Activated T-cell treated with anti-CD3 and anti-CD28 coated beads, Interleukin-2, amount 50 U/mL, for 4 hours (primary cell): ENCODE measurements at places on chromosomes 16 and 17. TPM values are rescaled to one million over a fixed set of nuclear protein-coding genes. Genes with fewer than 3 reads are reported as not detected.

TBC1D3I gene
- not detected for total RNA-seq

MTMR4 gene
- 81.8 TPM for total RNA-seq

KRTAP29-1 gene
- not detected for total RNA-seq

CDH16 gene
- not detected for total RNA-seq

SPN gene
- total RNA-seq = 37.5 TPM

GRCh38 chr17:17401271-17401781 lies 75.5 kb upstream of the MED9 start:
- no peak for DNase-seq

DNA sequence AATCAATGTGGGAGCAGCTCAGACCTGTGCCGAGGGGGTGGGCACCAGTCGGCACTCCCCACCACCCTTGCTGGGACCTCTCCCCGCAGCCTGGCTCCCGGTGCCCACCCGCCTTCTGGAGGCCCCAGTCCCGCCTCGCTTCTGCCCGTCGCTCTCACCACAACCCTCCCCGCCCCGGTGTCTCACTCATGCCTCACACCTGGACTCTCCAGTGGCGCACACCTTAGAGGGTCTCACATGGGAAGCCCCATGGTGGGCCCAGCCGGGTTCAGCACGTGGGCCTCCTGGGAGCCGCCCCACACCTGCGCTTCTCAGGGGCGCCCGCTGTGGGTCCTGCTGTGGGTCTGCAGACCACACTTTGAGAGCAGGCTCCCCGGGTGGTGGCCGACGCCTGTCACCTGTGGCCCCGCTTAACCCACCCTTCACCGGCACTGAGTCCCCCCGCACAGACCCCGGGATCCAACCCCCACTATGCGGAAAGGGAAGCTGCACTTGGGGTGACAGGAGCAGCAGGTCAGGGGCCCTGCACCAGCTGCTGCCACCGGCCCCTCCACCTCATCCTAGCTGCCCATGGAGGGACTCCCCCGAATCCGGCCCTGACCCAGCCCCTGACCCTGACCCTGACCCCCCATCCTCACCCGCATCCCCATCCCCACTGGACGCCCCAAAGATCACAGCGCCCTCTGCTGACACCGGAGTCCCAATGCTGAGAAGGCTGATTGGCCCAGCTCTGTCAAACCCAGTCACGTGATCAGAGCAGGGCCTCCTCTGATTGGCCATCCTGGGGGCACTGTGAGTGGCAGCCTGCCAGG lies 27.4 kb upstream of the SLC38A10 start:
- peak; percentile 18 for DNase-seq

GRCh38 chr16:10297341-10298006 lies 88.4 kb upstream of the ATF7IP2 start:
- no peak for DNase-seq

DNA sequence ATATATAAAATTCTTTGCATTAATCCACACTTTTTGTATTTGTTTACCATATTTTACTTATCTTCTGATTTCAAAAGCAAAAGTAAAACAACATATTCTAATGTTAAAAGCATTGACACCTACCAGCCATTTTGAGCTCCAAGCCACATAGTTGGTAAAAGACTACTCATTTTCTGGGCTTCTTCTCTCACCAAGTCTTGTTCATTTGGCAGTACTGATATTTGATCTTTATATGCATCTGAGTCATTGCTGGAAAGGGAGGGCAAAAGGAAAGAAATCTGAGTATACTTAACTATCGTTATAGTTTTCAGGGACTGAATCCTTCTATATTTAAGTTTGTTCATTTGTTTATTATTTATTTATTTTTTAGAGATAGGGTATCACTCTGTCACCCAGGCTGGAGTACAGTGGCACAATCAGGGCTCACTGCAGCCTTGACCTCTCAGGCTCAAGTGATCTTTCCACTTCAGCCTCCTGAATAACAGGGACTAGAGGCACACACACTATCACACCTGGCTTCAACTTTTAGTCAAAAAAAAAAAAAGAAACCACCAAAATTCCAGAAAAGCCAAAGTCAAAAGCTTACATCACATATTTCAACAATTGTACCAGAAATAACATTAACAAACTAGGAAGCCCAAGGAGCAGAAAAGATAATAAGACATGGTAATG lies 121.0 kb upstream of the TOB1 start:
- DNase-seq = no peak

DNA sequence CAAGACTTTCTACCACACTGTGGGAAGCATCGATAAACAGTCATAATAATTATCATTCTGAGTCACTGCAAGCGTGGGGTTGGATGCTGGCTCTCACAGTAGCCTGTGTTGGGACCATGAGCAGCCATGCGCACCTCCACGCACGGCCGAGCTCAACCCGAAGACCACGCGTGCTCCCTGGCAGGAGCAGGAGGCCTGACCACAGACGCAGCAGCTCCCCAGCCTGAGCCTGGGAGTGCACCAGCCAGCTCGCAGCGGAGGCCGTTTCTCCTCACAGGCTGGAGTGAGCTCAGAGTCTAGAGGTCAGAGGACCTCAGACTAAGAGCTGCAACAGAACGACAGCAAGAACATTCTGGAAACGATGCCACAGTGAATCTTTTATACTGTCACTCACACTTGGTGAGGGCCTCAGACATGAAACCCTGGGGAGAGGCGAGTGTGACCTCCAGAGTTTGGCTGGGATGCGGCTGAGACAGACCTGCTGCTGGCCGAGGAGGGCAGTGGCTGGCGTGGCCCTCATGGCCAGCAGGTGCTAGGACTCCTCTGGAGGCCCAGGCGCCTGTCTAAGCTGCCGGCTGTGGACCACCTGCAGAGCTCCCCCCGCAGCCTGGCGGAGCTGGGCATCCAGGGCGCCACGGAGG lies 6.0 kb downstream of the NDUFAF8 start:
- DNase-seq = no peak

DNA sequence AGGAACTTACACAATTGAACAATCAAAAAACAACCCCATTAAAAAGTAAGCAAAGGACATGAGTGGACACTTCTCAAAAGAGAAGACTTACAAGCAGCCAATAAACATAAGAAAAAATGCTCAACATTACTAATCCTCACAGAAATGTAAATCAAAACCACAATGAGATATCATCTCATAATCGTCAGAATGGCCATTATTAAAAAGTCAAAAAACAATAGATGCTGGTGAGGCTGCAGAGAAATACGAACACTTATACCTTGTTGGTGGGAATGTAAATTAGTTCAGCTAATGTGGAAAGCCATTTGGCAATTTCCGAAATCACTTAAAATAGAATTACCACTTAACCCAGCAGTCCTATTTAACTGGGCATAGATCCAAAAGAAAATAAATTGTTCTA lies 301.9 kb upstream of the KCNJ16 start:
- DNase-seq = no peak

- DNase-seq = no peak
Observed at GRCh38 chr16:29775742-29776408, 2.2 kb upstream of the ZG16 start.

GRCh38 chr16:84027625-84028024 lies 15.0 kb downstream of the SLC38A8 start:
- no peak for DNase-seq

DNA sequence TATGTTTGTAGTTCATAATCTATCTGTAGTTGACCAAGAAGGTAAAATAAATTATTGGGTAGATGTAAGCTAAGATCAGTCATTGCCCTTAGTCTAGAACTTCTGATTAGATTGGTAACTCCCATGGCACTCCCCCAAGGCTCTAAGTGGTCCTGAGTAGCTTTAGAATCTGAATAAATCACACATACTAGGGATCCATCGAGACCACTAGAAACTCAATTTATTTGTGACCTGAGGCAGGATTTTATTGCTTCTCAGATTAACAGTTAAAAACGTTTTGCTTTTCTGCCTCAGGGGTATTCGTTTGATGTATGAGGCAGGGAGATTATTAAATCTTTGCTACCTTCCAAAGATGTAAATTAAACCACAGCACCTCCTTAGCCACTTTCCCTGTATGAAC lies 24.9 kb downstream of the CMTR2 start:
- DNase-seq = no peak

DNA sequence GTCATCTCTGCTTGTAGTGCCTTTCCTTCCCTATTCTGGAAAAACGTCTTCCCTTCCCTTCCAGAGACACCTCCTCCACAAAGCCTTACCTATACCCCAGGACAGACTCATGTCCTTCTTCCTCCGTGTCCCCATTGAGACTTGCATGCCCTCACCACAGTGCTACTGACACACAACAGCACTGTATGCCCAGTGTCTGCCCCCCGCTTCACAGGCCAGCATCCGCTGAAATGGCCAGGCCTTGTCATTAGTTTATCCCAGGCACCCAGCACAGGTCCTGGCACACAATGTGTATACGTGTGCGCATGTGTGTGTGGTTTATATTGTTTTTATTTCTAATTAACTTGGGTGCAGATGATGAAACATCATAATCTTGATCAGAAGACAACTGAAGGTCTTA lies 130.1 kb upstream of the CCL2 start:
- no peak for DNase-seq

- DNase-seq = no peak
Observed at GRCh38 chr16:70520612-70521297, 2.6 kb downstream of the COG4 start.

GRCh38 chr17:74945543-74945942 lies 9.8 kb downstream of the OTOP3 start:
- no peak for DNase-seq

DNA sequence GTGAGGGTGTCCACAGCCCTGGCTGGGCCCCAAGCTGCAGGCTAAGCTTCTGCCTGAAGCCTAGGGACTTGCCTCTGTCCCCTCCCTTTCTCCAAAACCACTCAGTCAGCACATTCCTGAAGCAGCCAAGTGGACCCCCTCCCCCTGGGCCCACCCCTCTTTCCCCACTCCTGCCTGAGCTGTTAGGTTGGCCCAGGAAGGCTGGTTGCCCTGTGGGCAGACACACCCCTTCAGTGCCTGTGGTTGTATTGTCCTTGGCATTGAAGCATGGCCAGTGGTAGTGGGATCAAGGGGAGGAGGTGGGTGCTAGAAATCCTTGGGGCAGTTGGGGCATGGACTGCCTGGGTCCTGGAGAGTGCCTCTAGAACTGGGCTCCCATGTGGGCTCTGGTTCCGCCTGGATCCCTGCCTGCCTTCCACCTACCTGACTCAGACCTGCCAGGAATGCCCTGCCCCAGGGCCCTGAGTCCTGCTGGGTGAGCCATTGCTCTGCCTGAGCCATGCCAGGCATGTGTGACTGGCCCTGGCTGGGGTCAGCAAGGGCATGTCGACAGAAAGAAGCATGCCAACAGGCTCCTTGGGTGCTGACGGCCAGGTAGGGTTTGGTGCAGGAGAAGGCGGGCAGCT lies 2.1 kb downstream of the TRAF4 start:
- DNase-seq = no peak

DNA sequence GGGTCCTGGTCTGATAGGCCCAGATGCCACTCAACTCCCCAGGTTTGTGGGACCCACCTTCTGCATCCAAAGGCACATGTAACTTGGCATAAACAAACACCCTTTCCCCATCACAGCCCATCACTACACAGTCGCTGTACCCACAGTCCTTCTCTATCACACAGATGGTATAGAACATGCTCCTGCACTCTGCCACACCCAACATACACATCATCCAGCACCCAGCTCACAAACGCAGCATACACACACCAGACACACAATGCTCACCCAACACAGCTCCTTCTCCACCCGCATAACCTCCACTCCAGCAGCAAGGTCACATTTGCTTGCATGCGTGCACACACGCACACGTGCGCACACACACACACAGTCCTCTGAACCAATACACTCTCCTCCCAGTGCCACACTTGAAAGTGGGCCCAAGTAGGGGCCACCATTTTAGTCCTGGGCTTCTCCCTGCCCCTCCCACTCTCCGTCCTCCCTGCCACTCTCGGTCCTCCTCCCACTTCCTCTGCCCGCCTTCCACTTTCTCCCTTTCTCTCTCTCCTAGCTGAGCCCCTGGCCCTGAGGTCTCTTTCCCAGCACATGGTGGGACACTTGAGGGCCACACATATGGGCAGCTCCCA lies 8.5 kb upstream of the TMEM92 start:
- no peak for DNase-seq

DNA sequence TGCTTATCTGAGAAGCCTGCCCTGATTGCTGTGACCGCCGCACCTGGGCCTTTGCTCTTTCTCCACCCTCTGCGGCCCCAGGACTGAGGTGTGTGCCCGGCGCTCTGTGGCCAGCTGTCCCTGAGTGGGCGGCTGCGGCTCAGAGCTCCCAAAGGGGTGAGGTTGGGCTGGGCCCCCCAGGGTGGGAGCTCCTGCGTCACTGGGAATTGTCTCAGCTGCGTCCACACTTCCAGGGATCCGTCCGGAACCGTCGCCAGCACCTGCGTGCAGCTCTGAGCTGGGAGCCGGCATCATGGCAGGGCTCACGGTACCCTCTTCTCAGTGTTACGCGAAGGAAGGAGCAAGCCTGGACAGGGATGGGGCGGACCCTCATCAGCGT lies 24.3 kb downstream of the ZNF469 start:
- DNase-seq = no peak

DNA sequence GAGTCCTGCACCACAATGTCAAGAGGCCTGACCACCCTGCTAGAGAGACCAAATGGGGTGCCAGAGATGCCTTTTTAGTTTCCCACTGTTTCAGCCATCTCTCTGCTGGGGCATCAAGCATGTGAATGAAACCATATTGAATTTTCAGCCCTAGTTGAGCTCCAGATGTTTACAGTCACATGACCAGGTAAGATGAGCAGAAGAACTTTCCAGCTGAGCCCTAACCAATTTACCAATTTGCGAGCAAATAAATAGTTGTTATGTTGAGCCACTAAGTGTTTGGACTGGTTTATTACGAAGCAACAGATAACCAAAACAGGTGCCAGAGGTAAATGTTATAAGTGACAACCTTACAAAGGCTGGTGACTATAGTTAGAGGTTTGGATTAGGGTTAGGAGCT lies 209.1 kb upstream of the CCL2 start:
- DNase-seq = no peak

- DNase-seq = no peak
Observed at GRCh38 chr17:5644065-5644464, 59.8 kb upstream of the NLRP1 start.

GRCh38 chr16:88749358-88749757 lies 35.7 kb downstream of the PIEZO1 start:
- DNase-seq = no peak

GRCh38 chr17:49219987-49220386 lies 9.5 kb downstream of the ABI3 start:
- DNase-seq = no peak

DNA sequence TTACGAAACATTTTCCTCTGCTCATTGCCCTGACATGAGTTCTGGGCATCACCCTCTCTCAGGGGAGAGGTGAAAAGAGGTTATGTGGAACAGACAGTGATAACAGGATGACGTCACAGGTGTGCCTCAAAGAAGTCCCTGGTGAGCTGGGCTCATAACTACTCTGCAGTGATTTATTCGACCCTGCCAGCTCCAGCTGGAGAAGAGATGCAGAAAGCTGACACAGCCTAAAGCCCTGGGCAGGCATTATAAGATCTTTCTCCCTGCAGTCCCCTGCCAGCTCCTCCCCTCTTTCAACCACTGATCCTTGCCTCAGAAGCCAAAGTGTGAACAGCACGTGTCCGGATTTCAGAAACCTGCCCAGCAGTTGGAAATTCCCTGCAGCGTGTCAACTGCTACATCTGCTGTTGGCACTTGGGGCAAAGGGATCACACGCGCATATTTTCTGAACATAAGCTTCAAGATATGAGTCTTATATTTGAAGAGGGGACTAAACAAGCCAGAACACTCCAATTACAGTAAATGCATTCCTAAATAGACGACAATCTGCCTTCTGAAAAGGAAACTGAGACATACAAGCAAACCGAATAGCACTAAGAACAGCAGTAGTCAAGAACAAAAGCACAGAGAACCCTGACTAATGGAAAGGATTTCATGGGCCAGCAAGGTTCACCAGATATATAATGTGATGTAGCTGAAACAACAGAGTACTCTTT lies 80.5 kb downstream of the SMG6 start:
- peak; percentile 35 for DNase-seq
